ENCODE measurements at places on chromosomes 11 and 22. TPM values are rescaled to one million over a fixed set of nuclear protein-coding genes. Genes with fewer than 3 reads are reported as not detected.

The B3GAT3 gene
- total RNA-seq: 48.4 TPM

The MOV10L1 gene
- 0.89 TPM for total RNA-seq

The ATP5MG gene
- 56.5 TPM for total RNA-seq

The HORMAD2 gene
- not detected for total RNA-seq

The RASL10A gene
- total RNA-seq: not detected

The OR6T1 gene
- not detected for total RNA-seq

The MYH9 gene
- 505 TPM for total RNA-seq

The TTC36 gene
- not detected for total RNA-seq

The UFD1 gene
- total RNA-seq: 81.9 TPM

The MTMR3 gene
- 25.7 TPM for total RNA-seq

The ADSL gene
- total RNA-seq: 157 TPM

The DRICH1 gene
- not detected for total RNA-seq

The IL18 gene
- 22.3 TPM for total RNA-seq

The GRIA4 gene
- total RNA-seq: not detected

The PATE3 gene
- total RNA-seq: not detected

The CARD18 gene
- total RNA-seq: not detected

The NRIP3 gene
- 12.4 TPM for total RNA-seq

The HIKESHI gene
- total RNA-seq: 50.9 TPM

The ZNF70 gene
- 2.7 TPM for total RNA-seq

The TBX1 gene
- total RNA-seq: not detected

The PRRG4 gene
- total RNA-seq: 0.18 TPM

The UBQLN3 gene
- total RNA-seq: not detected

The NLRP14 gene
- under 0.01 TPM for total RNA-seq

The UQCR10 gene
- total RNA-seq: 90.0 TPM

The HYOU1 gene
- 110 TPM for total RNA-seq

The ZP1 gene
- not detected for total RNA-seq

The LINC01488 gene
- not detected for total RNA-seq

The SLC35E4 gene
- total RNA-seq: 10.5 TPM

The ACRV1 gene
- not detected for total RNA-seq

The OR5W2 gene
- not detected for total RNA-seq

The UBQLNL gene
- total RNA-seq: not detected

The GPHA2 gene
- total RNA-seq: not detected

The CDPF1 gene
- total RNA-seq: 58.5 TPM
